Heart right ventricle (tissue), 16 donors: ENCODE measurements at places on chromosomes 3 and 15. TPM values are rescaled to one million over a fixed set of nuclear protein-coding genes. Genes with fewer than 3 reads are reported as not detected.
A peak's percentile ranks its signal among the peaks of the same experiment; 100 is the strongest.

CYP1A2 gene
- total RNA-seq: not detected

- no peaks in the 10 kb centered on the region for H3K27me3 ChIP-seq
- H3K27ac ChIP-seq: no peak overlapping the region
- H3K4me1 ChIP-seq: peaks cover 3% of the 10 kb centered on the region
- peak; percentile 56 for DNase-seq
- no peaks in the 10 kb centered on the region for H3K36me3 ChIP-seq
Observed at GRCh38 chr3:139288266-139288821, 55.5 kb upstream of the MRPS22 start.

GRCh38 chr3:41932464-41932863, 29.4 kb downstream of the ULK4 start:
- no peak overlapping the region for H3K27ac ChIP-seq
- H3K27me3 ChIP-seq: no peaks in the 10 kb centered on the region

DNA sequence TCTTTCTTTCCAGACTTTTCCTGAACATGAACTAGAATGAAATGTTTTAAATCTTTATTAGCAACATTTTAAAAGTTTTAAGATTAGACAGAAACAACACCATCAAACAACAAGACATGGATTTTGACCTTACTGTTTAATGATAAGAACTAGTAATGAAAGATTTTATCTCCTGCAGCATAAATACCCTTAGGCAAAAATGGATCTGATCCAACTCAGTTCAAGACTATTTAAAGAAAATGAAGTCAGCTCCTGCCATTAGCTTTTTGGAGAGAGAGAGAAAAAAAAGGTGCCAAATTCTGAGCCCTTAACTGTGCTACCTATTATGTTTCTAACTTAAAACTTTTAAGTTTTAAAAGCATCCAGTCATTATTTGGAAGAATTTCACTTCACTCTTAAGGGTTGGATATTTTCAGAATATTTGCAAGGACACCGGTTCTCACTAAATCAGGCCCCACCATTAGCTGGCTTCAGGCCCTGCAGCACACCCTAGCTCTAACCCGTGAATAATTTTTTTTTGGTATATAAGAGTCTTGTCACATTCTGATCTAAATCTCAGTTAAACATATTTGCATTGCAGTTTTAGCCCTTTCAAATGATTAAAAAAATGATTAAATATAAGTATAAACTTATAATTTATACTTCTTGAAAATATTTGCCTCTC, 60.0 kb downstream of the NR1I2 start:
- no peak for DNase-seq
- peaks cover 14% of the 10 kb centered on the region for H3K4me1 ChIP-seq
- H3K4me3 ChIP-seq: no peak overlapping the region
- H3K27ac ChIP-seq: no peak overlapping the region

SPTSSB gene
- 0.17 TPM for total RNA-seq

NRROS gene
- 3.2 TPM for total RNA-seq

DNA sequence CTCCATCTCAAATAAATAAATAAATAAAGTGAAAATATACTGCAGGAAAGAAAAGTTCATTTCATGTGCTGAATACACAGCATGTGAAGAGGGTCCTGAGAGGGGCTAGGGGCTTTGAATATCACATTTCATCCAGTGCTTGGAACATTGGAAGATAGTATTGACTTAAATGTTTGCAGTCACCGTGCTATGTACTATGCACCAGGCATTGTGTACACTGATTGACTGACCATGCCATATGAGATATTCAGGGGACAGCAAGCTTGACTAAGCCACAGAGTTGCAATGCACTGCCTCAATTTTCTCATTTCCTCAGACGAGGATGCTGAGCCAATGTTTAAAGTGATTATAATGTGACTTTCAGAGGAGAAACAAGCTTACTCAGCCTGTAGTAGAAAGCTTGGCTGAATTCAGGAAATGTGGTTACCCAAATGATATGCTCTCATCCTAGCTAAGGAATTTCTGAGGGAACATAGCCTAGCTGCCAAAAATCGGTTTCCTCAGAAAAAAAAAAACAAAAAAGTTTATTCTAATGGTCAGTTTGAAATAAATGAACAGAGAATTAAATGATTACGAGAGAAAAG, 557.9 kb downstream of the FGF12 start:
- H3K27ac ChIP-seq: no peak overlapping the region
- no peaks in the 10 kb centered on the region for H3K4me1 ChIP-seq
- no peak overlapping the region for H3K4me3 ChIP-seq
- H3K27me3 ChIP-seq: no peaks in the 10 kb centered on the region
- no peak for DNase-seq

- DNase-seq: no peak
- H3K4me1 ChIP-seq: no peaks in the 10 kb centered on the region
- H3K36me3 ChIP-seq: no peaks in the 10 kb centered on the region
- no peak overlapping the region for H3K27ac ChIP-seq
Observed at GRCh38 chr3:8153800-8154199, 347.8 kb upstream of the LMCD1 start.

DNA sequence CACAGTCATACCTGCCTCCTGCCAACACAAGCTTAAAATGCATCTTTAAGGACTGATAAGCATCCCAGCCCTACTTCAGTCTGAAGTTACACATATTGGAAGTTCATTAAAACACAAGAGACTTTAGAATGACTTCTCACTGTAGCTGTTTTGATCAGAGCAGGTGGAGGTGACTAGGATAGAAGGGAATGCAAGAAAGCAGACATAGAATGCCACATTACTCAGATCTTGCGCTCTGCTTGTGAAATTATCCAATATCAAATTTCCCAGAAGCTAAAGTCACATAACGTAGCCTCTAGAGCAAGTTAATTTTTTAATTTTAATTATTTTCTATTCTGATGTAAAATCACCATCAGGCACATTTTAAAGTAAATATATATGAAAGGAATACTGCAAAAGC, 306.5 kb downstream of the PLOD2 start:
- DNase-seq: no peak
- no peak overlapping the region for H3K4me3 ChIP-seq
- H3K36me3 ChIP-seq: no peaks in the 10 kb centered on the region
- H3K27me3 ChIP-seq: no peaks in the 10 kb centered on the region

CILP gene
- 12.3 TPM for total RNA-seq

AGTR1 gene
- total RNA-seq: 0.42 TPM

AKAP13 gene
- 531 TPM for total RNA-seq

DNA sequence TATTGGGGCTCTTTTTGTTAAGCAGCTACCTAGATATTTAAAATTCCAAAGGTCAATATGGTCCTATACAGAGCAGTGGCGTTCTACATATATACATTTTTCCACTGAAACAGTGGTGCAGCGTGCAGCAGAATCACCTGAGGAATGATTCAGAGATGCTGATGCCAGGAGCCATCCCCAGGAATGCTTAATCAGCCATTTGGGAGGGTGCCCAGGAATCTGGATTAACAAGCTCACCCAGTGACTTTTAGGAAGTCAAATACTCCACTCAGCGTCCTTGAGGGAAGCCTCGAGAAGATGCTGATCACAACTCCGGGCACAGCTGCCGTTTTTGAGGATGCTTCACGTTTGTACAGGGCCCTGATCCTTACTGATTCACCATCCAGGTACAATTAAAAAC, 82.6 kb upstream of the ARHGEF3 start:
- H3K4me3 ChIP-seq: no peak overlapping the region
- no peaks in the 10 kb centered on the region for H3K27me3 ChIP-seq
- H3K27ac ChIP-seq: no peak overlapping the region
- peaks cover 9% of the 10 kb centered on the region for H3K4me1 ChIP-seq

DNA sequence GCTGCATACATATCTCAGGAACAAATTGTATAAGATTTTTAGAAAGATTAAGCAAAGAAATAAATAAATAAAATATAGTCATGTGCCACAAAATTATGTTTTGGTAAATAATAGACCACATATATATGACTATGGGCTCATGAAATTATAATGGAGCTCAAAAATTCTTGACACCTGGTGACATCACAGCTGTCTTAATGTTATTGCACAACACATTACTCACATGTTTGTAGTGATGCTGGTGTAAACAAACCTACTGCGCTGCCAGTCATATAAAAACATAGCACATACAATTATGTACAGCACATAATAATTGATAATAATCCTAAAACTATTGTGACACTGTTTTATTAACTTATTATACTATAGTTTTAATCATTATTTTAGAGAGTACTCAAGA, 1159.1 kb downstream of the SI start:
- H3K27me3 ChIP-seq: no peaks in the 10 kb centered on the region
- no peaks in the 10 kb centered on the region for H3K4me1 ChIP-seq
- H3K36me3 ChIP-seq: no peaks in the 10 kb centered on the region
- no peak for DNase-seq
- H3K4me3 ChIP-seq: no peak overlapping the region
- no peak overlapping the region for H3K27ac ChIP-seq

- H3K27me3 ChIP-seq: no peaks in the 10 kb centered on the region
- peaks cover 15% of the 10 kb centered on the region for H3K36me3 ChIP-seq
- no peak overlapping the region for H3K4me3 ChIP-seq
- peaks cover 12% of the 10 kb centered on the region for H3K4me1 ChIP-seq
Observed at GRCh38 chr3:52310861-52311575, 5.1 kb upstream of the DNAH1 start.

- peaks cover 3% of the 10 kb centered on the region for H3K4me1 ChIP-seq
- peak overlapping the region; percentile 82 for H3K27ac ChIP-seq
- no peaks in the 10 kb centered on the region for H3K27me3 ChIP-seq
- H3K36me3 ChIP-seq: no peaks in the 10 kb centered on the region
Observed at GRCh38 chr3:197353001-197353866, 54.8 kb upstream of the DLG1 start.

ACAD9 gene
- total RNA-seq: 37.6 TPM

PFN2 gene
- 73.2 TPM for total RNA-seq

- H3K4me1 ChIP-seq: no peaks in the 10 kb centered on the region
- H3K4me3 ChIP-seq: no peak overlapping the region
- H3K27ac ChIP-seq: no peak overlapping the region
Observed at GRCh38 chr3:193389335-193389734, 10.8 kb upstream of the ATP13A5 start.
